ENCODE measurements at places on chromosomes 1 and 21.

DNA sequence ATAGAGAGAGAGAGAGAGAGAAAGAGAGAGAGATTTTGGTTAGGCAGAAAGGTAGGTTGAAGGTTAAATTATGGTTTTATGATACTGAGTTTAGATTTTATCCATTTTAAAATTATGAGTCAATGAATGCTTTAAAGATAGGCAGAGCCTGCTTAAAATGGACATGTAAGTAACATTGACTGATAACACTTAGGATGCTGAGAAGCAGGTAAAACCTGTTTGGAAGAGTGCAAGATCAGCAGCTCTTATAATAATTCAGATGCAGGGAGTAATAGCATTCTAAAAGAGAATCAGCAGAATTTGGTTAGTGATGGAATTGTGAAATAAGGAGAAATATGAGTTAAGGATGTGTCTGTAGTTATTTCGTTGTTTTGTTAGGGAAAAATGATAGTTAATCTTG is 446.6 kb downstream of the PLA2G4A start:
- DNase-seq, result no peak

DNA sequence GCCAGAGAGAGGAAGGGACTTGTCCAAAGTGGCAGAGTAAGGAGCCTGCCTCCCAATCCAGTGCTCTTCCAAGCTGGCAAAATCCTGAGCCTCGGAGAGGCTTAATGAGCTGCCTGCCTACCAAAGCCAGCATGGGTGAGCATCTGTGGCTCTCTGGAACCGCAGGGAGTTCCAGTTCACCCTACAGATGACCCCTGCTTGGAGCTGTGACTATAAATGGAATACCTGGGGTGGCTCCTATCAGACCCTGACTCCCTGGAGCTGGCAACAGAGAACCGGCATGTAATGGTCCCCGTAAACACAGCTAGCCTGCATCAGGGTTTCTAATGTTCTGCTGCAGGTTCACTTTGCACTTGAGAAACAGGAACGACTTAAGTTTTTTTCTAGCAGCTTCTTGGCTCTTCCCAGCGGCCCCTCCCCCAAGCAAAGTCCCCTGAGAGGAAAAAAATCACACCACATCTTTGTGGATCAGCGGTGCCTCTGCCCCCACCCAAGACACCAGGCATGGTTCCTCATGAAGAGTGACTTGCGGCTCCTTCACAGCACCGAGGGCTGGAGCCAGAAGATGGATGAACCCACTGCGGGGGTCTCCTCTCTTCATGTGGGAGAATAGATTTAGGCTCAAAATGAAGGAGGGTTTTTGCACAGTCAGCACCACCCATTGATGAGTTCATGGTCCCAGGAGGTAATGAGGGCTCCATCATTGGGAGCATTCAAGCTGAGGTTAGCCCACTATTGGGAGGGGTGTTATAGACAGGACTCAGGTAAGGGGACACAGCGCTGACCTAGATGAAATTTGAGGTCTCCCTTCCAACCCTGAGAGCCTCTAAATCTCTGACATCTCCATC is 79.0 kb downstream of the SYT2 start:
- DNase-seq, result no peak

DNA sequence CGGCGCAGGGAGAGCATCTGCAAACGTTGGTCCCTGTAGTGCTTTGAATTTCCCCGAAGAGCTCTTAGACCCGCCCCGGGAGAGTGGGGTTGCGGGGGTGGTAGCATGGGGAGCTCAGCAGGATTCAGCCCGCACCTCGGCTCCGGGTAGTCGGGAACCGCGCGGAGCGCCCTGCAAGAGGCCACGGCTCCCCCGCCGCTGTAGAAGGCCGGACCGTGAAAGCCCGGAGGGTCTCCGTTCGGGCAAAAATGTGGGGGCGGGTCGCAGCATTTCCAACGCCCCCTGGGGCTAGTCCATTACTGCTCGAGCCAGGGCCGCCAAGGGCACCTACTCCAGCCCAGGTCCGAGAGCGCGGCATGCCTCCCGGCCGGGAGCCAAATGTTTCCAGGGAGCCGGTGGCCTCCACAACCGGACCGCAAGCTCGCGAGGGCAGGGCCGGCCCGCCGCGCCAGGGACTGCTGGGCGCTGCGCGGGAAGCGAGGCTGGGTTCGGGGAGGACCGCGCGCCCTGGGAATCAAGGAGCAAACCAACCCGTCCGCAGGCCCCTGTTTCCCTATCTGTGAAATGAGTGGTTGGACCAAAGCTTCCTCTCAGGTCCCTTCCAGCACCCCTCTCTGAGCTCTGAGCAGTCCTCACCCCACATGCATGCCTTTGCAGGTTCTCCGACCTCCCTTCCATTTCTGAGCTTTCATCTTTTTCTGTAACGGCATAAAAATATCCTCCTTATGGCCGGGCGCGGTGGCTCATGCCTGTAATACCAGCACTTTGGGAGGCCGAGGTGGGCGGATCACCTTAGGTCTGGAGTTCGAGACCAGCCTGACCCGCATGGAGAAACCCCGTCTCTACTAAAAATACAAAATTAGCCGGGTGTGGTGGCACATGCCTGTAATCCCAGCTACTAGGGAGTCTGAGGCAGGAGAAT is 775 bp upstream of the TMEM63A start:
- DNase-seq, result no peak

DNA sequence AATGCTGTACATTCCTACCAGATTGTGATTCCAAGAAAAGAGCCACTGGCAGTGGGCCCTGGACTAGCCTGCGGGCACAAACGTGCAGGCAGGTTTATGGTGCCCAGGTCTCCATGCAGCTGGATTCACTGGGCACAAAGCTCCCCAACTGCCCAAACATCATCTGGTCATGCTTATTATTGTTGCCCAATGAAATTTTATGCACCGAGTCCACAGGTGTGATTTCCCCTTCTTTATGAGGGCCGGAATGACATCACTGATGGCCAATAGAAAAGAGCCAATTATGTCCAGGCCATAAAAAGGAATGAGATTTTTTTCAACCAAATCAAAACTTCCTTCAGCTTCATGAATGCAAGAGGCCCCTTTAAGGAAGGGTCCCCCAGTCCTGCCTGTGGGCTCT is 66.2 kb downstream of the ERI3 start:
- DNase-seq, result no peak

DNA sequence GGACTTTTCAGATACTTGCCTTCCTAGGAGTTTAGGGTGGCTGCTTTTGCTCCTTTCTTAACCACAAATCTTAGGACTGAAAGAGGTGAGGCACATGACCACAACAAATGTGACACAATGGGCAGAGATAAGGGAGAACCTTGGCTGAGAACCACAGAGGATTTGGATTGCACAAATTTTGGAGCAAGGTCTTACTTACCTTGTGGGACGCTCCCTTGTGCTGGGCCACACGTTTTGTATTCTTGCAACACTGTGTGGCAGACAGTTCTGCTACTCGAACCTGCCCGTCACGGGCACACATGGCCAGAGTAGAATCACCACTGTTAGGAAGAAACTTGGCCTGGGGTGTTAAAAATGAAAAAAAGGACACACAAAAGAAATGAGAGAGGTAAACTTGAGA is 23.9 kb downstream of the DCAF8 start:
- DNase-seq, result no peak

GRCh38 chr1:8871965-8872399 is 6.5 kb downstream of the ENO1 start:
- DNase-seq, result no peak

GRCh38 chr1:22569269-22569668 is 6.0 kb downstream of the EPHA8 start:
- DNase-seq, result no peak

DNA sequence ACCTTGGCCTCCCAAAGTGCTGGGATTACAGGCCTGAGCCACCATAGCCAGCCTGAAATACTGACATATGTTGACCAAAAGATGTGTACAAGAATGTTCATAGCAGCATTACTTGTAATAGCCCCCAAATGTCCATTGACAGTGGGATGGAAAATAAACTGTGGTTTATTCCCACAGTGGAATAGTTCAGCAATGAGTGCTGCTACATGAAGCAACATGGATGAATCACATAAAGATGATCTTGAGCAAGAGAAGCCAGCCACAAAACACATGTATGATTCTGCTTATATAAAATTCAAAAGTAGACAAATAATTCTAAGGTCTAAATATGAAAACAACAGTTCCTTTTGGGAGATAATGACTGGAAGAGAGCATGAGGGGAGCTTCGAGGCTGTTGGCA is 9.1 kb upstream of the CREG1 start:
- no peak for DNase-seq

Measured in stimulated activated CD4-positive, alpha-beta T cell treated with anti-CD3 and anti-CD28 coated beads, Interleukin-2, amount 100 ng/mL, for 4 hours (primary cell).